ENCODE measurements at places on chromosomes 1 and 21.

- no peak for DNase-seq
These were observed 1366.2 kb downstream of the PLA2G4A start for GRCh38 chr1:188194916-188195315.

GRCh38 chr1:27719286-27720251 lies 6.2 kb upstream of the FAM76A start:
- DNase-seq, result no peak

GRCh38 chr21:38837806-38838461 lies 32.2 kb downstream of the ETS2 start:
- DNase-seq, result no peak

GRCh38 chr1:206808615-206809014 lies 36.3 kb upstream of the IL10 start:
- no peak for DNase-seq

GRCh38 chr1:96771847-96772246 lies 50.3 kb downstream of the PTBP2 start:
- no peak for DNase-seq

GRCh38 chr1:178037510-178038253 lies 56.2 kb upstream of the RASAL2 start:
- DNase-seq, result no peak

DNA sequence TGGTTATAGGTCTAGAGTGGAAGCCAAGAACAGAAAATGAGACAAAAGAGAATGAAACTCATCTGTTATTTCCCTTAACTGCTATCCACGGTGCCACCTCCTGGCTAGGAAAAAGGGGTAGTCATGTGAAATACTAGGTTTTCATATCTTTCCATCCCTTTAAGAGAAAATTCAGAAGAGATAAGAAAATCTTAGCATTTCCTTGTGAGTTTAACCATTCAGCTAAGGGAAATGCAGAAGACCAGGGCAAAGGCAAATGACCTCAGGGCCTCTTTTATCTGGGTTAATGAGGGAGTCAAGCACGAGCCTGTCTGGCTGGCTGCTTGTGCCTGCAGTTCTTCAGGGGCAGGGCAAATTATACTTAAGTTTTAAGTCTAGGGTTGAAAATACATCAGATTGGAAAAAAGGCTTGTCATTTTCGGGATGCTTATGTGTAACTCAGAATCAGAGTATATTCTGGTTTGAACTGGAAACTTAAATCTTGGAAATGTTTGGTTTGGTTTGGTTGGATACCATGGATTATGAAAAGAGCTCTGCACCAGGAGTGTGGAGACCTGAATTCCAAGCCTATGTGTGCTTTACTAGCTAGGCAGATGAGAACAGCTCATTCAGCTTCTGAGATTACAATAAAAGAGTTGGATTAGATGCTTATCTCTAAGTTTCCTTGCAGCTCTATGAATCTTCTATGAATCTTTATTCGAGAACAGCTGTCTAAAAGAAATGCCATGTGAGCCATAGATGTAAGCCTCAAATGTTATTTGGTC lies 19.9 kb downstream of the NIBAN1 start:
- no peak for DNase-seq

DNA sequence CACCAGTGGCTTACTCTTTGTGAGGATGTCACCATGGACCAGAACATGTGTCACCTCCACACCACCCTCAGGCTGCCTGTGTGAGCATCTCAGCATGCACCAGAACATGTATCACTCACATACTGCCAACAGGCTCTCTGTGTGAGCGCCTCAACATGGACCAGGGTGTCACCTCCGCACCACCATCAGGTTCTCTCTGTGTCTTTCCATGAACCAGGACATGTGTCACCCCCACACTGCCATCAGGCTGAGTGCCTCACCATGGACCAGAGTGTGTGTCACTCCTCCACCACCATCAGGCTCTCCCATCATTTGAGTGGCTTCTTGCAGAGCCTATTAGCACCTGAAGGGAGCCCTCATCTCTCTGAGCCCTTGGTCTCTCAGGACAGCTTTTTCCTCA lies 125.2 kb downstream of the ZNF648 start:
- DNase-seq, result no peak

All from T-helper 9 cell (primary cell).